ENCODE measurements at places on chromosomes 12 and 14.

GRCh38 chr14:37082449-37082848, 90.0 kb downstream of the SLC25A21 start:
- DNase-seq, result no peak

GRCh38 chr12:123280971-123281370, 9.3 kb upstream of the CDK2AP1 start:
- DNase-seq, result no peak

GRCh38 chr12:588646-589045, 74.6 kb downstream of the NINJ2 start:
- DNase-seq, result no peak

DNA sequence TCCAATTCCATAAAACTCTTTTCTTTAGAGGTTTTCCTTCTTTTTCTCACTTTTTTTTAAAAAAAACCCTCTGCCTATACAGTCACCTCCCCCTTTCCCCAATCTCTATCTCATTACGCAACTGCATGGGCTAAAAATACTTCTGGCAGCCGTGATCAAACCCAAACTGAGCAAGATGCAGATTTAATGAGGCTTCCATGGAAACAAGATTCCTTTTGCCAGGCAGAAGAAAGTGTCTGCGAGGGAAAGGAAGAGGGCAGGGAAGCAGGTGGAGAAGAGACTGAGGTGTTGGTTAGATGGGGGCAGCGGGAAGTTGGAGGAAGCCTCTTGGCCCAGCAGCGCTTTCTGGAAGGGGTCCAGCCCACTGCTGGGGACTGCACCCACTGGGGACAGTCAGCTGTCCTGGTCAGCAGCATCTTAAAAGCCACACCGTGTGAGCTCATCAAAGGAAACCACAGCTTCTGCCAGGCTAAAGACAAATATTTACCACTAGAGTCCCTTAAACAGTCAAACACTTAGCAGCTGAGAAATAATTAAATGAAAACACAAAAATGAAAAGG, 90.4 kb downstream of the SLC8A3 start:
- DNase-seq, result no peak

DNA sequence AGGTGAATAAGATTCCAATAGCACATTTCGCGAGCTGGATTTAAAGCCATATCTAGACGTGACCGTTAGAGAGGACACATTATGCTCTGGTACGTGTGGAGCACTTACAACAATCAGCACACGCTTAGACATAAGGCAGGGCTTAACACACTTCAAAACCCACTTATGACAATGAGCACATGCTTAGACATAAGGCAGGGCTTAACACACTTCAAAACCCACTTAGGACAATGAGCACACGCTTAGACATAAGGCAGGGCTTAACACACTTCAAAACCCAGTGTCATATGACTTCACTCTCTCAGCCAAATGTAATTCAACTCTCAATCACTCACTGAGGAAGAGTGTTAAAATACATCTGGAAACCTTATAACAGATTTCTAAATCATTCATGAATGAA, 11.2 kb upstream of the PLD4 start:
- no peak for DNase-seq

DNA sequence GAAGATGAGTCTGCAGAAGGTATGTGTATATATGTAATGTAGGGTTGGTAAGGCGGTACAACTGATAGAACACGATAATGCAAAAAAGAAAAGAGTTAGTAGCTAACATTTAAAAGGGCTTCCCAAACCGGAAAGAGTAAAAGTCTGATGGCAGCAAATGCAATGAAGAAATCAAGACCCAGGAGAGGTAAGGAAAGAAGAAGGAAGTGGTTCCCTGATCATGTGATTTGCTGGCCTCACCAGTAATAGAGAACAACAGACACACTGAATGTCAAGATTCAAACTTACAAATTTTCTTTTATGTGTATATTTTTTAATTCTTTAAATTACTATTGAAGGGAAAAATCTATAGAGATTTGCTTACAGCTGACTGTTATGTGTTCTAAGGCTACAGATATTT, 18.4 kb downstream of the ZFC3H1 start:
- no peak for DNase-seq

DNA sequence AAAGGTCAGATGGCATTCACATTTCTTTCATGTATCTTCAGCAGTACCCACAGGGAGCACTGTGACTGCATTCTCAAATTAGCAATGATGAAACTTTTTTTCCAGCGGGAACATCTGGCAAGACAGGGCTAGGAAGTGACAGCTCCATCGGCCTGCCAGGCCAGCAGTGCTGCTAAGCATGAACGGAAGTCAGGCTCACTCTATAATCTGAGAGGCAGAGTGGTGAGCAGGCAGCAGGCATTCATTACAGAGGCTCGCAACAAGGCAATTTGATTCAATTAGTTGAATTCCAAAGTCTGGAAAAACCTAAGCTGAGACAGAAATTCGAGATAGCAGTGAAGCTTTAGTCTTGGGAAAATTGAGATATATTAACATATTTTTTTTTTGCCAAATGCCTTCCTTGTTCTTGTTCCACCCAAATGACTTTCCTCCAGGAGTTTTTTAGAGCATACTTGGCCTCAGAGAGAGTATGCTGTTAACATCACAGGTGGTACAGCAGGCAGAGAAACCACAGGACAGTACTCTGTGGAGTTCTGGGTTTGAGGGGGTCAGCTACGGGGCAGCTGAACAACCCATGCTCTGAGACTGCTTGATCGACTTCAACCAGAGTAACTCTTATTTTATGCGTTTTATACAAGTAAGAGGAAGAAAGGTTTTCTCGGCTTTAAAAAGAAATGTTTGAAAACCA, 414.9 kb downstream of the APAF1 start:
- no peak for DNase-seq

DNA sequence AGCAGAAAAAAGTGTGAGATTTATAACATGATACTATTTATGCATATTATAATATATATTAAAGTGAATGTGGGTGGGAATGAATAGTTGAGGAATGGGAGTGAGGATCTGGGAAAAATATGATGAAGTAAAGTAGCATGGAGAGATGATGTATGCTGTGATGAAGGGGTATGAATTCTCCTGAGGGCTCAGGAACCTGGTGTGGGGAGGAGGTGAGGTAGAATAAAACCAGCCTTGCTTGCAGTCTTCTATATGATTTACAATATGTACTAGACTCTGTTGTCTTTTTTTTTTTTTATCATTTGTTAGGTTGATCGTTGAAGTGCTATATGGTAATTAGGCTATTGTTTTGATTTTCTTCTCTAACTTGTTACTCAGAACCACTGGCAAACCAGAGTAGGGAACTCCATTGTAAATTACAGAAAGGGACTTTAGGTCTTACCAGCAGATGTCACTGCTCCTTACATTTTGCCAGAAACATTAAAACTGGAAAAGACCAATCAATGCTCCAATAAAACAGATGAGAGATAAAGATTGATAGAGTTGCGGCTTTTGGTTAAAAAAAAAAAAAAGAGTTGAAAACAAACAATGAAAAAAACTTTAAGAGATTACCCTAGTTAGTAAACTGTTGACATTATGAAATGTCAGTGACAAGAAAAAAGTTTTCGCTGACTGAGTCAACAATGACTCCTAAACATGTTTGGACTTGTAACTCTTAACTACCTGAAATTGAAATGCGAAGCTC, 39.9 kb downstream of the ATL1 start:
- DNase-seq, result no peak

- DNase-seq, result no peak
Measured at GRCh38 chr14:50733494-50733893, 65.4 kb upstream of the SAV1 start.

DNA sequence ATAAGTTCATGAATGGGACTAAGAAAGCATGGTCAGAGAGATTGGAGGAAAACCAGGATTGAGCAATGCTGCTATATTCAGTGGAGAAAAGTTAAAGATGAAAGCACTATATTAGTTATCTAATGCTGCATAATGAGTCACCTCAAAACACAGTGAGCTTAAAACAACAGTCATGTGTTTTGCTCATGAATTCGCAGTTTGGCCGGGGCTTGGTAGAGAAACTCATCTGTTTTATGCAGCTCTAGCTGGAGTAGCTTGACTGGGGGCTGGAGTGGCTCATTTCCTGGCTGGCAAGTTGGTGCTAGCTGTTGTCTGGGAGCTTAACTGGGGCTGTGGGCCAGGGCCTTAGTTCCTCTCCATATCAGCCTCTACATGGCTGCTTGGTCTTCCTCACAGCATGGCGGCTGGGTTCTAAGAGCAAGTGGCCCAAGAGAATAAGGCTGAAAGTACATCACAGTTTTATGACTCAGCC, 90.1 kb downstream of the ADCK1 start:
- DNase-seq, result no peak

DNA sequence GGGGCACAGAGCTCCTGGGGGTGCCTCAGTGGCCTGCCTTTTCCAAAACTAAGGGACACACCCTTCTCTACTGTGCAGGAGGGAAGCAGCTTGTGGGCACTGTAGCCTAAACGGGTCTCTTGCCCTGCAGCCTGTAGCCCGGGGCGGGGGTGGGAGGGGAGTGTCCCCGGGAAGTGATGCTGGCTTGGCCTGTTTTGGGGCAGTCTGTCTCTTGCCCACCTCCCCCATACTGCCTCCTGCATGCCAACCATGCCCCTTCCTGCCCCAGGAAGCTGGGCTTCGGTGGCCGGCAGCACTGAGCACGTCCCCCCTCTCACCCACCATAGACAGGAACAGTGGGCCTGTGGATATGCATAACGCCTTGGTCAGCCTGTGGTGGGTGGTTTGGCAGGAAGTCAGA, 43.4 kb downstream of the PRIMA1 start:
- DNase-seq, result no peak

DNA sequence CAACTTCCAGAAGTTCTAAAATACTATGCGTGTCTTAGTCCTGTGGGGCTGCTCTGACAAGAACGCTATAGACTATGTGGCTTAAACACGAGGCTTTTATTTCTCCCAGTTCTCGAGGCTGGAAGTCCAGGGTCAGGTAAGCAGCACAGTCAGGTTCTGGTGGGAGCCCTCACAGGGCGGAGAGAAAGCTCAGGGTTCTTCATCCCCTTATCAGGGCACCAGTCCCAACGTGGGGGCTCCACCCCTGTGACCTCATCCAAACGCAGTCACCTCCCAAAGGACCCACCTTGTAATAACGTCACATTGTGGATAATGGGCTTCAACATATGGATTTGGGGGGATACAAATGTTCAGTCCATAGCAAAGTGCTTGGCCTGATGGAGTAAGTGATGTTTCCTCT, 37.1 kb upstream of the TC2N start:
- DNase-seq, result no peak

GRCh38 chr12:95439461-95440230, 34.3 kb upstream of the METAP2 start:
- no peak for DNase-seq

DNA sequence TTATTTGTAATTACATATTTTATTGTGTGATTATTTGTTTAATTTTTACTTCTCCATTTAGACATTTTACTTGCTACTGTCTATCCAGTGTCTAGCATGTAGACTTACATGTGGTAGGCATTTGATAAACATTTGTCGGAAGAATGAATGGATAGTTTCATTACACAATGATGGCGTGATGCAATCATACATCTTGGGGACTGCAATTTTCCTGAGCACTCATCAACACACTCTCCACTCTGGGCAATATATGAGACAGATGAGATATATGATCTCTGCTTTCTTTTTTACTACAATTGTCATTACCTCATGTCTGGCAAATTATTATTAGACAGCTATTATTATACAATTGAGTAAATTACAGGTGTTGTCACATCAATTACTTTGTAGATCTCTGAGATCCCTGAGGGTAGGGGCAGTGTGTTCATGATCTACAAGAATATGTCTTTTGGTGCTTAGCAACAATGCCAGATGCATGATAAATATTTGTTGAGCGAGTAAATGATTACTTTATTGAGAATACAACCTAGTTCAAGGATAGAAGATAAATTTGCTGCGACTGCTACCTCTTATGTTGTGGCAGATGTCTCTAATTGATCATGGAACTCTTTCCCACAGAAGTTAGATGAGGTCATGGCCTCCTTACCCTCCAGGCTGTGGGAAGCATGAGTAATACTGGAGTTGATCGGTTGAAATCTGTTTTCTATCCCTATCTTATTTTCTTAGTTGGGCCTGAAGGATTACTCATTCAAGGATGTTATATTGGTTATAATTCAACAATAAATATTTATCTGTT, 416.0 kb downstream of the LRIG3 start:
- DNase-seq, result no peak

DNA sequence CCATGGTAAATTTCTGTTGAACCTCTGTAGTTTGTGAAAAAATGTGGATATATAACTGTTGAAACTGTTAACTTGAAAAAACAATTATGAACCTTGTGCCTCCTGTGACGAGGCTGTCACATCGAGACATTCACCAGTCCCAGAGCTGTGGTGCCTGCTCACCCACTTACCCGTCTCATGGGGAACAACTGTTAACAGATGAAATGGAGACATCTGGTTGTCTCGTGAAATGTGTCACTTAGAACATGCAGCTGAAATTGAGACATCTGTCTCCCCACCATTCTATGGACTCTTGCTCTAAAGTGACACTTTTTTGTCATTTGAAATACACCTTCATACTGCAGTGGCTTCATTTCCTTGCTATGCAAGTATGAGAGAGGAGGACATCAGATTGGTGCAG, 240.6 kb downstream of the GXYLT1 start:
- no peak for DNase-seq

- no peak for DNase-seq
Measured at GRCh38 chr12:106067606-106068205, 71.0 kb downstream of the NUAK1 start.

- DNase-seq, result no peak
Measured at GRCh38 chr12:121596526-121596925, 15.7 kb upstream of the KDM2B start.

DNA sequence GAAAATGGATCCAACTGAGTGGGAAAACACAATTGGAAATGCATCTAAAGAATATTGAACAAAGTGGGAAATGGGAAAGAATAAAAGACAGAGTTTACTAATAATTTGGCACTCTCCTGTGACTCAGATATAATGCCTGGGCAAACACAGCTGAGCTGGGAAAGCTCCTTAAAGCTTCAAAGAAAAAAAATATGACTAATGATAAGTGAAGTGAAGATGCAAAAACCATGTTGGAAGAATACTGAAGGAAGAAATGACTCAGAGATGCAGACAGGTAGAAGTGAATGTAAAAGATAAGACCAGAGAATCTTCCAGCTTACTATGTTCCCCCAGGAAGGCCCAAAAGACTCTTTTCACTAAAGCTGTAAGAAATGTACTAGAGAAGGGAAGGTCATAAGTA, 62.4 kb upstream of the FOXG1 start:
- no peak for DNase-seq

Data from stimulated activated CD8-positive, alpha-beta memory T cell treated with anti-CD3 and anti-CD28 coated beads, Interleukin-4, amount 100 ng/mL, for 1 hour (primary cell).